ENCODE measurements at places on chromosomes 13 and 19.

DNA sequence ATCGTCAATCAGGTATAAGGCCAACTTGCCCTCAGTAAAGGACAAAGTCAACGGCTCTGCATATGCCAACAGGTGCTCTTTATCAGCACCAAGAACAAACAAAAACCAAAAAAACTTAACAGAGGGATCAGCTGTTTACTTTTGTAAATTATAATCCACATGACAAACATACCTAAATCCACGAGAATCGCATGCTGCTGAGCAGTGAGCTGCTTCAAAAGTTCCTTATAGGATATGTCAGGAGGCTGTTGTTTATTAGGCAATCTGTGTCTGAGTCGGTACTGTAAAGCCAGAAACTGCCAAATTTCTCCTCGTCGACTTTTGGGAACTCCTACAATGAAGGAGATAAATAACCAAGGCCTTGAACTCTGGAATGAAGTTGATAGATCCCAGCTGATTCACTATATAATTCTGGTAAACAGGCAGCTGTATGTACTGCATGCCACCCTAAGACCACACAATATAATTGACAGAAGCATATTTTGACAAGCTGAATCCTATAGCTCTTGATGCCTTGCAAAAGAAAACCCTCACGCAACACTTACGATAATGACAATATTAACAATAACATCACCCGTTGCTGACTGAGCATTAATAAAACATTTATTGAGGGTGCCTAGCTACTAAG lies 179.8 kb downstream of the TBC1D4 start:
- DNase-seq: no peak

GRCh38 chr13:107005577-107005976 lies 437.6 kb upstream of the ARGLU1 start:
- DNase-seq: no peak

DNA sequence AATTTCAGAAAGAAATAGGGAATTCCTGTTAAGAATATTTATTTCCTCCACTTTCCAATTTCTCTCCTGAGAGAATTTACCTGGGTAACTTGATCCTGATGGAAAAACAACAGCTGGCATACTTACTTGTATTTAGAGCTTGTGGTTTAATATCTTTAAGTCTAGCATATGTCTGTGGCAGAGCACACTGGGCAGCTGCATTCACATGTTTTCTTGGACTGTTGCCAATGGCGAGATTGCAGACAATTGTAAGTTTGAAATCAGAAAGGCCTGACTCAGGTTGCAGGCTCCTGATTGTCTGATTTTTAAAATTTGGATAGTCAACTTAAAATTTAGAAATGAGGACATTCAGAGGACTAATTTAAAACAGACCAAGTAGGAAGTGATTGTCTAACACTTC lies 66.9 kb downstream of the NHLRC3 start:
- no peak for DNase-seq

DNA sequence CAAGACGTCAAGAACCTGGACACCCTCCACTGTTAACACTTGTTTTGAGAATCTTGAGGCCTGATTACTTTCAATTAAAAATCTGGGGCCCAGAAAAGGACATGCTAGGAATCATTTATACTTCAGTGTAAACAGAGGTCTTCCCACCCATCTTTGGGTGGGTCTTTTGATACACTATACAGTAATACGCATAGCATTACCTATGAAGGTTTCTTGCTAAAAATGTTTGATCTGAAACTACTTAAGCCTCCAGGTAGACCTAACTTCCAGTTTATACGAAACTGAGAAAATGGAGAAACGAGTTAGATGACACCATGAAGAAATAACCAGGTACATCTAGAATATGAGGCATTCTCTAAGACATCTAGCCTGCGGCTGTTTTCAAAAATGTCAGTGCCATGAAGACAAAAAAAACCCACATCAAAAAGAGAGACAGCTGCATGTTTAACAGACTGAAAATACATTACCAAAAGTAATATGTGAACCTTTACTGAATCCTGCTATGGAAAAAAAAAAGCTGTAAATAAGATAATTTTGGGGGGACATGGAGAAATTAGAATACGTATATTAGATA lies 36.6 kb downstream of the TGDS start:
- DNase-seq: no peak

- DNase-seq: no peak
Measured at GRCh38 chr13:44421853-44422525, 48.4 kb downstream of the SERP2 start.

- peak; percentile 70 for DNase-seq
Measured at GRCh38 chr19:15378534-15379082, 979 bp downstream of the AKAP8 start.

GRCh38 chr13:73522937-73523336 lies 464.1 kb downstream of the KLF5 start:
- no peak for DNase-seq

- DNase-seq: peak; percentile 46
Measured at GRCh38 chr19:49793561-49793840, 19.6 kb downstream of the FUZ start.

DNA sequence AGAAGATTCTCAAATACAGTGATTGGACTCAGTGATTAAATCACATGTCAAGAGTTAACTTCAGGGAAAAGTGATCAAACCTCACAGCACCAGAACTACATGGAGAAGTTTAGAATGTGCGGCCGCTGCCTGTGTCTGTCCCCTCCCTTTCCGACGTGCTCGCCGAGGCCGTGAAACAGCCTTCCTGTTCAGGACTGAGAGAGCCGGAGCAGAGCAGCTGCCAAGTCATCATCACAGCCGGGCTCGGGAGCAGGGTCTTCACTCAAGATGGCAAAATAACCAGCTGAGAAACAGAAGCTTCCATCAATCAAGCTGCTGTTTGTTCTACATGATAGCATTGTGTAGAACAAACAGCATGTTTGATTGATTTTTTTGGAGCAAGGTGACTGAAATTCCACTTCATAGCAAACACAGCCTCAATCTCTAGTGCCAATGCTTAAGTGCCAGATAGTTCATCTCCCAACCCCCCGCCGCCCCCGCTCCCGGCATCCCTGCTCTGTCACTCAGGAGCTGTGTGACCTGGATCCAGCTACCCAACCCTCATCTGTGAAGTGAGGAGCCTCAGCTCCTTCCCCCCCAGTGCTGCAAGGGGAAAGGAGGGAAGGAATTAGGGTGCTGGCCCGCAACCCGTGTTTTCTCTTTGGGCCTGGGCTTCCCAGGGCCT lies 70.6 kb downstream of the HSPH1 start:
- no peak for DNase-seq

DNA sequence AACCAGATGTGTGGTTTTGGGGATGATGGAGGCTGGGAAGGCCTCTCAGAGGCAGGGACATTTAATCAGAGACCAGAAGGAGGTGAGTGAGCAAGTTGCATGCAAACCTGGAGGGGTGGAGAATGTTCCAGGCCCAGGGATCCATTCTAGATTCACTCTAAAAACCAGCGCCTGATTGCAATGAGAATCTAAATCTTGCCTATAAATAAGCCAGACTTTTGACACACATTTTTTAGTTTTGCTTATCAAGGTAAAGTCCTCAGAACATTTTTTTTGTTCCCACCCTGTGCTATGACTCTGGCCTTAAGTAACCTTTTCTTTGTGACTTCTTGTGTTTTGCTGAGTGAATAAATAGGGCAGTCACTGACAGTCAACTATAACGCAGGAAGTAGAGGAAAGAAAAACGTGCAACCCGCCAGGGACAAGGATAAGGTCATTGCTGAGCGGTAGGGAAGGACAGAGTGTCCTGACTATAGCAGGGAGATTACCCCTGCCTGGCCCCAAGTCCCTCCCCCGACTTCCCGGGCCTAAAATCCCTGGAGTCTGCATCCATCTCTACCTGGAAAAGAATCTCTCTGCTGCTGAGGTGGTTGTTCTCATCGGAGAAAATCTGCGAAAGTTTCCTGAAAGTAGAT lies 14.4 kb downstream of the RGL3 start:
- no peak for DNase-seq

DNA sequence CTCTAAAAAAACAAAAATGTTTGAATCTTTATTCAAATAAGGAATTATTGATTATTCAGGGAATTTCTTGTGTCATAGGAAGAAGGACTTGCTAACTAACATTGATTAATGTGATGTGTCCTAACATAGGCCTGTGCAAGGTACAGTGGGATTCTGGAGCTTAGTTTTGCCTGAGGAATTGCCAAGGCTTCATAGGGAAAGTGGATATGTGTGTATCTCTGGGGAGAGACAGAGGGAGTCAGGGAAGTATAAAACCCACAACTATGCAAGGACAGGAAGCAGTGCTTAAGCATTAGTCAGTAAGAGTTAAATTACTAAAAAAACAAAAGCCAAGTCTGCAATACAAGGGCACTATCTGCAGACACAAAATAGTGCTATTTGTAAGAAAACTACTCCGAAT lies 59.6 kb downstream of the WDFY2 start:
- no peak for DNase-seq

- no peak for DNase-seq
Measured at GRCh38 chr19:6868351-6868750, 19.0 kb upstream of the ADGRE1 start.

- DNase-seq: peak; percentile 23
Measured at GRCh38 chr13:66994097-66994496, 236.0 kb downstream of the PCDH9 start.

GRCh38 chr13:79673993-79674377 lies 193.0 kb downstream of the NDFIP2 start:
- no peak for DNase-seq

DNA sequence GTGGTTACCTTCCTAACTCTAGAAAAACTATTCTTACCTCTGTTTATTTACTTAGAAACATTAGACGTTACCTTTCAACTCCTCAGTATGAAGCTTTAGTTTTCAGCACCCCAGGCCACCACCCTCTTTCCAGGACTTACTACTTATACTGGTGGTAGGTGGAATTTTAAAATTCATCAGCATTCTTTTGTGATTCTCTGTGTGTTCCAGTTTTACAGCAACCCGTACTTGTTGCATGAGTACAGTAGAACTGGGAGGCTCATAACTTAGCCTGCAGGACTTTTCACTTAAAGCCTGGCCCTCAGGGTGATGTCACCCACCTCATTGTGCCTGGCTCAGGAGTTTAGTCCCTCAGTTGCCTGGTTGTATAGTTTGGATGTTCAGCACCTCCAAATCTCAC lies 49.4 kb upstream of the ALOX5AP start:
- DNase-seq: no peak

GRCh38 chr19:33306853-33307792 lies 4.8 kb upstream of the CEBPA start:
- DNase-seq: no peak

DNA sequence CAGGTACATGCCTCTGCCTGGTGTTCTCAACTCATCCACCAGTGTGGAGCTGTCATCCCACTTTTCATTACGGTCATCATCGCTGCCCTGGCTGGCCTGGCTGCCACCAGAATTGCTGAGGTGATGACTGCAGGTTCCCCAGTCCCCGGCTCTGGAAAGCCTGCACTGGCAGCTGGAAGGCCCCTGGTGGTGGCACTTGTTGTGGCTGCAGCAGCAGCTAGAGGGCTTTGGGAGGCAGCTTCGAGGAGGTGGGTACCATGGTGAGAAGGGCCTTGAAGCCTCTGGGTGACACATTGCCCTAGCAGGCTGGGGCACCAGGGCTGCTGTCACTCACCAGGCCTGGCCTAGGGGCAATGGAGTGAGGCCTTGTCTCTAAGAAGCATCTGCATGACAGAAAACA lies 25.3 kb upstream of the ZNF14 start:
- DNase-seq: no peak

DNA sequence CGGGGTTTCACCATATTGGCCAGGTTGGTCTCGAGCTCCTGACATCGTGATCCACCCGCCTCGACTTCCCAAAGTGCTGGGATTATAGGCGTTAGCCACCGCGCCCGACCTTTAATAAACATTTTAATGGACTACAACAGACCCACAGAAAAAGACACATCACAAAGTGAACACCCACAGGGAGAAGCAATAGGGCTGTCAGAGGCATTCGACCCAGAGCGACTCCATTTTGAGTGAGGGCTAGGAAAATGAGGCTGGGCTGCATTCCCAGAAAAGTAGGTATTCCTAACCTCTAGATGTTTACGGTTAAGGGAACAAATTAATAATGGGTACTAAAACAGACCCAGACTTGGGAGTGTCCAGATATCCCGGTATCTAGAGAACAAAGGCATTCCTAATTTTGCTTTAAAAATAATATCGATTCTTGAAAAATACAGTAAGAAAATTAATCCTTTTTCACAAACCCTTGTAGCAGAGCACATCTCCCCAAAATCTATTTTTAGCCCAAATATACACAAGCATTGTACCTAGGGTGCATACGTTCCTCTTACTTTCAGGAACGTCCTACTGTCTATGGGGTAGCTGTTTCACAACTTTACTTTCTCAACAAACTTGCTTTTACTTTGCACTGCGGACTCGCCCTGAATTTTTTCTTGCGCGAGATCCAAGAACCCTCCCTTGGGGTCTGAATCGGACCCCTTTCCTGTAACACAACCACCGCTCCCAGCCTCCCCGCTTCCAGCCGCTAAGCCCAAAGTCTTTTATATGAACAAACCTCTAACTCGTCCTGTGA lies 811 bp upstream of the ZNF8 start:
- no peak for DNase-seq

GRCh38 chr13:91211510-91211909 lies 136.0 kb upstream of the MIR17HG start:
- no peak for DNase-seq

DNA sequence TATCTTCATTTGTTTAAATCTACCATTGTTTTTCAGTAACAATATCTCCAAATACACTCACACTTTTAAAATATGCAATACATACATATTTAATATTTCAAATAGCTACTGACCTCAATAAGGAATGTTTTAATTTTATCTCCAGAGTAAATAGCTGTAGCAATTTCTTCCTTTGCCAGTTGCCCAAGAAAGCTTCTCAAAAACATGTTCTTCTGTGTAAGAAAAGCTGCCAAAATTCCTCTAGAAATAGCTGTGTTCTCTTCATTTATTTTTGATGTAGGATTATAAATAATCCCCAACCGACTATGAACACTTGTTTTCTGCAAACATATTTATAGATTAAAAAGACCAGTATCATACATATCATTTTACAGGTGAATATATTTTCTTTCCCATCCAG lies 150.5 kb downstream of the UGGT2 start:
- no peak for DNase-seq

GRCh38 chr19:42555317-42555716 lies 27.0 kb upstream of the CEACAM1 start:
- DNase-seq: no peak

GRCh38 chr13:97335488-97336134 lies 98.4 kb upstream of the RAP2A start:
- DNase-seq: no peak

GRCh38 chr13:34731486-34731885 lies 210.6 kb upstream of the NBEA start:
- no peak for DNase-seq
